ENCODE measurements at places on chromosomes 1 and 21.

DNA sequence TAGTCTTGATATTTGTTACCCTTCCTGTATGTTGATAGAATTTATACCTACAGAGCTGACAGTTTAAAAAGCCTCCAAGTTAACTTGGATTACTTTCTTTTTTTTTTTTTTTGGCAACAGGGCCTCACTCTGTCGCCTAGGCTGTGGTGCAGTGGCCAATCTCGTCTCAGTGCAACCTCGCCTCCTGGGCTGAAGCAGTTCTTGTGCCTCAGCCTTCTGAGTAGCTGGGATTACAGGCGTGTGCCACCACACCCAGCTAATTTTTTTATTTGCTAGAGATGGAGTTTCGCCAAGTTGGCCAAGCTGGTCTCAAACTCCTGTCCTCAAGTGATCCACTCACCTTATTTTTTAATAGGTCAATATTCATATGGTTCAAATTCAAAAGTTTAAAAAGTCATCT lies 32.7 kb downstream of the WDTC1 start:
- no peak for DNase-seq

GRCh38 chr1:6512245-6512907 lies 20.9 kb upstream of the PLEKHG5 start:
- no peak for DNase-seq

DNA sequence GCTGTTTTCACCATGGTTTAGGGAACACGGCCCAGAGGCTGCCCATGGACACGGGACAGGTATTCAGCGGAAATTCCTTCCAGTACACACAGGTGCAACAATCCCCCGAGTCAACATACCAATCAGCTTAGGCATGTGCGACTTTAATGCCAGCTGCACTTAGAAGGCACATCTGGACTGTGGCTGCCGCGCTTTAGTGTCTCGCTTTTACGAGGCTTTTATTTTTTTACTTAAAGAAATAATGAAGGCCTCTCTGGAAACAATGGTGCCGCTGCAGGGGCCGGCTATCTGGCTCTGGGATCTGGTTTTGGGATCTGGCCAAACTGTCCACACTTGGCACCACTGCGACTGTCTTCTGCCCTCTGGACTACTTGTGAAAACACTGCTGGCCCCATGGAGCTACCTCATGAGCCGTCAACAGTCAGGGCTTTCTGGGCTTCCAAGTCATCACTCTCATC lies 55.5 kb downstream of the SLC66A1 start:
- peak; percentile 57 for DNase-seq

DNA sequence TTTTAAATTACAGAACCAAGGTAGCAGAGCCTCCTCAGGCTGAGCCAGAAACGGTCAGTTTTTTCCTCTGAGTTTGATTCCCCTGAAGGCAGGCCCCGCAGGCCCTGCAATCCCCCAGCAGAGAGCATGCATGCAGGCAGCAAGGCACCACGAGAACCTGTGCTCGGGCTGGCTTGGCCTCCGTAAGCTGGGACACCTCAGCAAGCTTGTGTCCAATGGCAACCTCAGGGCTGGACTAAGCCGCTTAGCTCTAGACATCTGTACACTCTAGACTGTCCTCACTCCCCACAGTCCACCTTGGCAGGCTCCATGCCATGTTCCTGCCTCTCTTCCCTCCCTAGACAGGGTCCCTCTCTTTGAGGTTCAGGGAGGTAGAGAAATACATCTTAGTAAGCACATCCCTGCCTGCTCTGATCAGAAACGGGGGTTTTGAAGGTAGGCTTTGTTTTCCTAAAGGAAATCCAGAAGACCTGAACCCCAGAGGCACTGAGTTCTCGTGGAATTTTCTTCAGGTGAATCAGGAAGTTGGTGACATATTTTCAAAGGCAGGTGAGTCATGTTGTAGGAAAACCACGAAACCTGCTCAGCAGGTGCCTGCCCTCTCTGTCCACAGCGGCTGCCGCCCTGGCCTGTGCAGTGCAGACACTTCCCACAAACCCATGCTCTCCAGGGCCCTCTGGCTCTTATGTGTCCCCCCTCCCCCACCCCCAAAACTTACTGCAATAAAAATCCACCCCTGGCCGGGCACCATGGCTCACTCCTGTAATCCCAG lies 7.0 kb downstream of the TMEM63A start:
- peak; percentile 84 for DNase-seq

GRCh38 chr1:44645476-44646244 lies 28.6 kb downstream of the TMEM53 start:
- no peak for DNase-seq

DNA sequence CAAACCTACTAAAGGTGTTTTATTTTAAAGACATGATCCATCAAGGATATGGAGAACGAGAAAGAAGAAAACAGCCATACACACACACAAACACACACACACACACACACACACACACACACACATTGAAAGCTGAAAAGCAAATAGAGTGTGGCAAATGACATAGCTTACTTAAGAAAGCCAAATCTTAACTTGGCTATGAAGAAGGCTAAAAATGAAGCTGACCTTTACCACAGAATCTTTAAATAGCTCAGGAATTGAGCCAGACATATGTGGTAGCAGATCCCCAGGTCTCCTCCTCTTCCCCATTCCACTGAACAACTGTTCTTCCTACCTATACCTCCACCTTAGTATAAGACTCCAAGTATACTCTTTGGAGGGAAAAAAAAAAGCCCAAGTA lies 185.6 kb downstream of the CLEC20A start:
- DNase-seq: no peak

GRCh38 chr21:31844206-31844605 lies 28.6 kb upstream of the HUNK start:
- DNase-seq: no peak

DNA sequence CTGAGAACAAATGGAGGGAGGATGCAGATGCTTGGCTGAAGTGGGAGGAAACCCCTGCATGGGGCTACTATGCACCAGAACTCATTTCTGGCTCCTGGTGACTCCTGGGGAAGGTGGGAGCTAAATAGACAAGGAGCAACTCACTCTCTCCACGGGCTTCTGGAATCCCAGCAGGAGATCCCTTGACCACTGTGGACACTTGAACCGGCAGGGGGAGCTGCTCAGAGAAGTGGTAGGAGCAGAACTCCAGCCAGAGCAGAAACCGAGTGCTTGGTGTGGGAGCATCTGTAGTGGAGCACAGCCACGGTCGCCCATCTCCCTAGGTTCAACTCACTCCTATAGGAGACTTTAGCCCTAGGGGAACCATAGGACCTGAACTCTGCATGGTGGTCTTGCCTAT lies 205.6 kb upstream of the GJB5 start:
- no peak for DNase-seq

GRCh38 chr1:209835782-209836298 lies 8.1 kb downstream of the UTP25 start:
- DNase-seq: no peak

DNA sequence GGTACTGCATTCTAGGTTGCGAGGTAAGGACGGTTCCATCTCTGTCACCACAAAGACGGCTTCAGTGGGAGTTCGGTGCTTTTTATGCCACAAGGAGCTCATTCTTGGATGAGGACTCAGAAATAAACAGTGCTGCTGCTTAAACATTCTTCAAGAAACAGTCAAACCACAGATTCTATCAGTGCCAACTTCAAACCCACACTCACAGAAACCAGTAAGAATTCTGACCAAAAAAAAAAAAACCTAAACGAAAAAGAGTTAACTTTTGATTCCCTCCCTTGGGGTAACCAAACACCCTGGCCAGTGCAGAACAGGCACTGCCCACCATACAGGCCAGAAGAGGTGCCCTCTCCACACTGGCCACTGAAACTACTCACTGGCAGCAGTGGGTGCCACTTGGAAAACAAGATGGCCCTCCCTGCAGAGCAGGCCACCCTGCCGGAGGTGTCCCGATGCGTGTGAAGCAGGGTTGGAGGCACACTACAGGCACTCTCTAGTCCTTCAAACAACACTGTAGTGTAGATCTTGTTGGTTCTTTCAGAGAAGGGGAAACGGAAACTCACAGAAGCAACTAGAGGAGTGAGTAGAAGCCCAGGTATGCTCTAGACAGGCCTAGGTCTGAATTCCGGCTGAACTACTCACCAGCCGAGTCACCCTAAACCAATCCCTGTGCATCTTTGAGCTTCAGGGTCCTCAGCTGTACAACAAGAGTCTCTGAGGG lies 87.3 kb upstream of the TLR5 start:
- DNase-seq: peak; percentile 72

DNA sequence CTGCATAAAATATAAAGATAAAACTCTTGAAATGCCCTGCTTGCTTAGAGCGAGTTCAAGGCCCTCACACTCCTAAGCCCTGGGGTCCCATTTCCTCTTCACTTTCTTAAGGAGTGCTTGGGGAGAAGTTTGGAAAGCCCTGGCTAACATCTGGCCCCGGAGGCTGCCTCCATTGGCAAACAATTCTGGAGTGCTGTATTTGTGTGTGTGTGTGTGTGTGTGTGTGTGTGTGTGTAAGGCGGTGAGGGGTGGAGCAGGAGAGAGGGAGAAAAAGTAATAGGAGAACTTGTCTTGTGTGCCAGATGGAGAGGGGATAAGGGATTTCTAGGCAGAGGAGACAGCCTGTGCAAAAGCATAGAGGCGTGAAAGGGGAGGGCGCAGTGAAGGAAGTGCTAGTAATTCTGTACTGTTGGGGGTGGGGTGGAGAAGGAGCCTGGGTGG lies 578 bp upstream of the TRIM62 start:
- DNase-seq: no peak

DNA sequence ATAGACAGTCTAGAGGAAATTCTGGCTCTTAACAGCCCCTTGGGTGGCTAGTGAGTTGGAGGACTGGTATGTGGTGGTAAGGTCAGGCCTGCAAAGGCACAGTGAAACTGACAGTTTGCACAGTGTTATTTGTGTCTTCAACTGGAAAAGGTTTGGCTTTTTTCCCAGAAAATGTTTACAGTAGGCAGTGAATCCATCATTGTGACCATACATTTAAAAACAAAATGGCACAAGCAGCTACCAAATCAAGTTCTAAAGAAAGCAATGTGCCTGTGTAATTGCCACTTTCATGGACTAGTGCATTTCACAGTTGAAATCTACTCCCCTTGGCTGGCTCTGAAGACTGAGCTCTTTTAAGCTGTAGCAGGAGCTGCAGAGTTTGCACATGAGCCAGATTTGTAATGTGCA lies 24.8 kb downstream of the ATPAF1 start:
- DNase-seq: peak; percentile 36

DNA sequence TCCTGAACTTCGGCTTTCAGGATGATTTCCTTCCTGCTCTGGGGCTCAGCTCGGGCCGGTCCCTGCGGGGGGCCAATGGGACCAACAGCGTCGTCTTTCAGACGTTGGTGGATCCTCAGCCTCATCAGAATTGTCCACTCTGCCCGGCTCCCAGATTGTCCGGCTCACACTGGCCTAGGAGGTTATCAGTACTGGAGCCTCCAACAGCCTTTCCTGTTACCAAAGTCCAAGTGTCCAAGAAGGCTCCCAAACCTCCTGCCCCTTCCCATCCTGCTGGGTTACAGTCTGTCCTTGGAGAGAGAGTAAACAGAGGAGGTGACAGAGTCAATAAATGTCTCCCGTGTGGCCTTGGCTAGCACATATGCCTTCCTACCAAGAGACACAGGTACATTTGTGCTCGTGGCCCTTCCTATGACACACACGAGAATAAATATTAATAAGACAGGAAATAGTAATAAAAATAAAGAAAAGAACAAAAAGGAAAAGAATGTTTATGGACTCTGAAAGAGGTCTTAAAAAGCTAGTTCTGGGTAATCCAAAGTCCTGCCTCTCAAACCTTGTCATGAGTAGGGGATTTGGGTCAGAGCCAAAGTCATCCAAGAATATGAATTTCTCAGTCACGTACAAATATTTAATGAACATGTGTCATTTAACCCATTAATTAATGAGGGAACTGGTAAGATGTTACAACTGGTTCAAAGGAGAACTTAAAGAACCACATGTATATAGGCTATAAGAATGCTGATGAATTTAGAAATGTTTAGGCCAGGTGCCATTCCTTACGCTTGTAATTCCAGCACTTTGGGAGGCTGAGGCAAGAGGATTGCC lies 80.8 kb upstream of the SLC2A1 start:
- no peak for DNase-seq

GRCh38 chr1:8239306-8240023 lies 78.4 kb upstream of the SLC45A1 start:
- no peak for DNase-seq

DNA sequence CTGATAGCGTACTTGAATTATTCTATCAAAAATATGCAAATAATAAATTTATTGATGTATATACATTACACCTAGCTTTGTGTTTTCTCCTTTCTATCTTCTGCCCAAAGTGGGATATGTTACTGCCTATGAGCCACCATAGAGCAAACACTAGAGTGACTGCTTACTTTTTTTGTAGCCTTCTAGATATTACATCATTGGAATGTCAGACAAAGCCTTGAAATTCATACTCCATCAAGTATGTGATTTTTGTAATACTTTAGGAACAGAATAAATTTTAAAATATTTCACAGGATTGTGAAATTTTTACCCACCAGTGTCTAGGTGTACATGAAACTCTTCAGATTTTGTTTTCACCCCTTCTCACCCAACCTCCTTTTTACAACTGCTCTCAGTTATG lies 787.6 kb downstream of the USP25 start:
- DNase-seq: no peak

DNA sequence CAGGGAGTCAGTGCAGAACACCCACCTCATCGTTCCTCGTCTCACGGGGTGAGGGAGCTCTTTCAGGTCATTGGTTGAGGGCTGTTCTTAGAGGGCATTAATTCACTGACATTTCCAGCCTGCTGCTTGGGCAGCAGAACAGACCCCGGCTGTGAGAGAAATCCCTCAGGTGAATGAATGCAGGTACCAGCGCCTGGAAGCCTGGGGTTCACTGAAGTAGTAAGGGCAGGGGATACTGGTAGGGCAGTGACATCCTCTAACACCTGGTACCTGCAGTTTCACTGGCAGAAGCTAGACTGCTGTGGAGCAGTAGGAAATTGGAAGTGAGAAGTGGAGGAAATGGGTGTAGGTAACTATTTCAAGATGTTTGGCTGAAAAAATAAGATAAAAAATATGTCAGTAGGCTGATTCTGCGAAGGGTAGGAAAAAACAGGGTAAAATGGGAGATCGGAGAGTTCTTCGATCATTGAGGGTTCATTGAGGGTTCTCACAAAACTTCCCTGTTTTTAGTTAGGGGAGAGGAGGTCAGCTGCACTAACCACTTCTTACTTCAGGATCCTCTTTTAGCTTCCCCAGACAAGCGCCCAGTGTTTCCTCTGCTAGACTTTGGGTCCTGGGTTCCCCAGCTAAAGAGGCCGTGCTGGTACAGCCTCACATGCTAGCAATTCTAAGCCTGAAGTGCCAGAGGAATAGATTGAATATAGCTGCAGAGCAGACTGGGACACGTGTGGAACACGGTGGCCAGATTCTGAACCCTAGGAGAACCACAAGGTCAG lies 55.2 kb downstream of the RNF220 start:
- no peak for DNase-seq

GRCh38 chr1:67847466-67847865 lies 14.2 kb upstream of the GNG12 start:
- DNase-seq: no peak

GRCh38 chr1:81780705-81781454 lies 19.9 kb upstream of the ADGRL2 start:
- no peak for DNase-seq
